ENCODE measurements at places on chromosomes 2 and 18.

GRCh38 chr2:30823452-30823851, 16.2 kb upstream of the CAPN13 start:
- no peak for DNase-seq

- DNase-seq: no peak
Observed at GRCh38 chr18:21805771-21806366, 65.3 kb downstream of the MIB1 start.

GRCh38 chr2:109614715-109615636, 812 bp downstream of the SOWAHC start:
- DNase-seq: no peak

DNA sequence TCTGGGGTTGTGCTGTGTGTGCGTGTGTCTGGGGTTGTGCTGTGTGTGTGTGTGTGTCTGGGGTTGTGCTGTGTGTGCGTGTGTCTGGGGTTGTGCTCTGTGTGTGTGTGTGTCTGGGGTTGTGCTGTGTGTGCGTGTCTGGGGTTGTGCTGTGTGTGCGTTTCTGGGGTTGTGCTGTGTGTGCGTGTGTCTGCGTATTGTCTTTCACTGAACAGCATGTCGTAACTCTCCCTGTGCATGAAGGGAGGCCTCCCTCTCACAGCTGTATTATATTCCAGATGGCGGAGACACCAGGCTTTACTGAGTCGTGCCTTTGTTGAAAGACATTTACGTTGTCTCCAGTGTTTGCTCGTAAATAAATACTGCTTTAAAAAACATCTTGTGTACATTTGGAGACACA, 5.9 kb downstream of the ACKR3 start:
- no peak for DNase-seq

DNA sequence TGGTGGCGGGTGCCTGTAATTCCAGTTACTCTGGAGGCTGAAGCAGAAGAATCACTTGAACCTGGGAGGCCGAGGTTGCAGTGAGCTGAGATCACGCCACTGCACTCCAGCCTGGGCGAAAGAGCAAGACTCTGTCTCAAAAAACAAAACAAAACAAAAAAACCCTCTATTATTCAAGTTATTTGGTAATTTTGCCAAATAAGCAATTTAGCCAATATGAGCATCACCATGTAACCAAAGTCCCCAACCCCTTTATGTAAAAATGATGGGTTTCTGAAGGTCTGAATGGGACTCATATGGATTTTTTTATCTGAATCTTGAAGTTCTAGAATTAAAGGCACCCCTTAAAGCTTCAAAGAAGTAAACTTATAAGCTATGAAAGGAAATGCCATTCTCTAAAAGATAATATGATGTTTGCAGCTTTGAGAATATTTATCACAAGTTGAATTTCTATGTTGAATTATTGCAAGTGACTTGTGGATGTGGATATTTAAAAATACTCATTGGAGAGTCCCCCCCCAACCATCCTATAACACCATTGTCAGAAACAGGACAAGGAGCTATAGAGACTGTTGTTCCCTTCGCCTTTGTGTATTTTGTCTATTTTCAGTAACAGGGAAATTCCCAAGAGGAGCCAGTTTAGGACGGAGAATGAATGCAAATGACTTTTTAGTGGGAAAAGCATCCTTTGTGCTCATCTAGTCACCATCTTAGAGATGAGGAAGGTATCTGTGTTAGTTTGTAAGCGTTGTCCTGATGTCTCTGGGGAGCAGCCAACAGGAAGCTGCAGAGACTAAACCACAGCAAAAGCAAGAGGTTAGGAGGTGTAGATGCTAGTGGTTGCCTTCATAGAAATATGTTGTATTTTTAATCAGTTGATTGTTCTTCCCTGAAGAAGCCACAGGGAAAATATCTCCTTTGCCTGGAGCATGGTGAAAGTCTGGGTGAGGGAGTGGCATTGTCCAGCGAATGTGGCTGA, 68.3 kb downstream of the TET3 start:
- no peak for DNase-seq

DNA sequence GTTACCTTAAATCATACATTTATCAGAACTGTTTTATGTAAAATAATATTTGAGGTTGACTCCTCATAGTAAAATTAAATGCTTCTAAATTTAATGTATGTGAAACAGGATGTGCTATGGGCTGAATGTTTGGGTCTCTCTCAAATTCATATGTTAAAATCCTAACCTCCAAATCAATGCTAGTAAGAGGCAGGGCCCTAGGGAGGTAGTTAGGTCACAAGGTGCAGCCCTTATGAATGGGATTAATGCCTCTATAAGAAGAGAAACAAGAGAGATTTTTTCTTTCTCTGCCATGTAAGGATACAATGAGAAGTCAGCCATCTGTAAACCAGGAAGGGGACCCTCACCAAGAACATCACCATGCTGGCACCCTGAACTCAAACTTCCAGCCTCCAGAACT, 67.2 kb upstream of the ETAA1 start:
- no peak for DNase-seq

GRCh38 chr2:198518935-198519334, 714.5 kb downstream of the PLCL1 start:
- DNase-seq: no peak

DNA sequence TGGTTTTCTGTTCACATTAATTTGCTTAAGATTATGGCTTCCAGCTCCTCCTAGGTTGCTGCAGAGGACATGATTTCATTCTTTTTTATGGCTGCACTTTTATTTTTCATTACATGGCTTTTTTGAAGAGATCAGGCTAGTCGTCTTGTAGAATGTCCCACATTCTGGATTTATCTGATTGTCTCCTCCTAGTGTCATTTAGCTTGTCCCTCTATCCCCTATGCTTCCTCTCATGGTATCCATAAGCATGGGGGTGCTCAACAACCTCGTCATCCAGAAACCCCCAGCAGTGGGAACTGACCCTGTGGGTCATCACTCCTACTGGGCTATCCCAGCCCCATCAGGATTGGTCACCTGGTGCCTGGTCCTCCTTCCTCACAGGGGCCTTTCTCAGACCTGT, 49.6 kb downstream of the SERTAD2 start:
- DNase-seq: no peak

DNA sequence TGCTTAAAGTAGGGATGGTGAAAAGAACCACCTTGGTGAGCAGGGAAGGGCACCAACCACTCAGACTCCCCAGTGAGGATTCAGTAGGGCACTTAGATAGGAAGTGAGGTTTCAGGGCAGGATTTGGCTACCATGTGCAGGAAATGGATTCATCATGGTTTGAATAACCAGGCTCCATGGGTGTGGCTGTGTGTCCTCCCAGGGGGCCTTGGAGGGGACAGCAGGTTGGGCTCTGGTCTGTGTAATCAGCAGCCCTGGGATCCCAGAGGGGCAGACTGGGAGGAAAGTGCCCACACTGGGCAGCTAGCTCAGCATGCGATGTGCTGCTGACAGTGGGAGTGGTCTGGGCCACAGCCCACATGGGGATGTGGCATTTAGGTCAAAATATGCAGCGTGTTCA, 224.6 kb downstream of the CELF4 start:
- no peak for DNase-seq

DNA sequence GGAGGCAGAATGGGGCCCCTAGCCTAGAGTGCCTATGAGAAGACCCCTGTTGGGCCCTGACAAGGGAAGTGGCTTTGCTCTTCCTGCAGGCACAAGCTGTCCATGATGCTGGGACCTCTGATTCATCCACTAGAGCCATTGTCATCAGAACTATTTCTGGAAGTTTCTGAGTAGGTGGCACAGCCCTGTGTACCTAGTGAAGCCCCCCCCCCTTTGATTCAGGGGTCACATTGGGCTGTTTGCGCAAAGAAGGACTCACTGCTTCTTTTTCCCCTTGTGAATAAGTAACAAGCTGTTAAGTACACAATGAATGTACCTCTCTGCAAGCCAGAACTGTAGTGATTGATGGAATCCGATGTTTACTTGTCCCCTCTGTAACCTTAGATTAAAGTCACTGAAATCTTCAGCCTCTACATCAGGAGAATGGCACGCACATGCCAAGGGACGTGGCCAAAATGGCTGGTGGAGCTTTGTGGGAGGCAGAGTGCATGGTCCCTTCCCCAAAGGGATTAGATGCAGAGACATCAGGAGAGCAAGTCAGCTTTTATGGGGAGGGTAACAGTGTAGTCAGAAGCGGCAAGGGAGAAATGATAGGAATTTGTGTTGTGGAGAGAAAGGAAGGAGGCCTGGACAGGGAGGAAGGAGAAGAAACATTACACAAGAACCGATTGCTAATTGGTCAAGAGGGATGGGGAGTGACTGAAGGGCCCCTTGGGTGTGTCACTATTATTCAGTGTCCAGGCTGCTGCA, 267.6 kb upstream of the RAB12 start:
- no peak for DNase-seq

DNA sequence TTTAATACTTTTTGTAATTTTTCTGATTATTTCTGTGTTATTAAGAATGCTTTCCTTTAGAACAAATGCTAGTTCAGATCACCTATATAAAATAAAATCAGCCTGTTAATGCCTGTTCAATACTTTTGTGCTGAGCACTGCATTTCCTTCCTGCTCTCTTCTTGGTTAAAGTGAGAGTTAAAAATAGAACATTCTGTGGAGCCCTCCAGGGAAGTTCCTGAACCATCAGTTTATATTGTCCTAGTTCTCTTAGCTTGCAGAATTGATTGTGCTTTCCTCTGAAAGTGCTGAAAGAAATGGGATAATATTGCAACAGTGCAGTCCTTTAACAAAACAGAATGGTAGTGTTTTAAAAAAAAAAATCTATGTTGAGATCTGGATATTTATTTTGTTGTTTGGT, 74.6 kb upstream of the UBXN4 start:
- DNase-seq: no peak

Measured in substantia nigra (tissue), 51 donors.